ENCODE measurements at places on chromosomes 5 and 9.

DNA sequence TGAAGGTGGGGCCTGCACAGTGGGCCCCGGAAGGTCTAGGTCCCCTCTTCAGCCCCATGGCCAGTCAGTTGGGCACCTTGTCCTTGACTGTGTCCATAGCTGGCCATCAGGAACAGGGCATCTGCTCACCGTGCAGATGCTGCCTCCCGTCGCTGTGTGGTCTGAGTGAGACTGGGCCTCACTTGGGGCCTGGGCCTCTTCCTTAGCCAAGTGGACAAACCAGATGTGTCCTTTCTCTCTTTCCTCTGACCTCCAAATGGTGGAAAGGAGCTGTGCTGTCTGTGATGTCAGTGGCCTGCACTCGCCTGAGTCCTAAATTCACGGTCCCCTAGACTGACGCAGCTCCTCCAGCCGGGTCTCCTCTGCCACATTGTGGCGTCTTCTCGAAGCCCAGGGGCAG, 114.5 kb downstream of the COL5A1 start:
- DNase-seq, result no peak

DNA sequence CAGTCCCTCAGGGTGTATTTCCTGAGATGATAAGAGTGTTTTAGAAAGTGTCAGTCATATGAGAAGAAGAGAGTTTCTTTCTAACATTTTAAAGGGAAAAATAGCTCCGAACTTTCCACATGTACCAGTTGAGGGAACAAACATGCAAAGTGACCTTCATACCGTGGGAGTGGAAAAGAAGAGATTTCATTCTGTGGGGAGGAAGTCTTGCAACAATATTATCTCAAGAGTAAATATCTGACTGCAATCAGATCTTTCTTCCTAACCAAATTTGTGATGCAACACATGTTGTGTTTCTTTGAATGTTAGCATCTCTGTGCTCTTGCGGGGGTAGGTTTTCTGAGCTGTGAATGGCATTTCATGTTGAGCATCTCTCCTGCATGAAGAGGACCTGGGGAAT, 30.6 kb downstream of the ANKRD55 start:
- no peak for DNase-seq

DNA sequence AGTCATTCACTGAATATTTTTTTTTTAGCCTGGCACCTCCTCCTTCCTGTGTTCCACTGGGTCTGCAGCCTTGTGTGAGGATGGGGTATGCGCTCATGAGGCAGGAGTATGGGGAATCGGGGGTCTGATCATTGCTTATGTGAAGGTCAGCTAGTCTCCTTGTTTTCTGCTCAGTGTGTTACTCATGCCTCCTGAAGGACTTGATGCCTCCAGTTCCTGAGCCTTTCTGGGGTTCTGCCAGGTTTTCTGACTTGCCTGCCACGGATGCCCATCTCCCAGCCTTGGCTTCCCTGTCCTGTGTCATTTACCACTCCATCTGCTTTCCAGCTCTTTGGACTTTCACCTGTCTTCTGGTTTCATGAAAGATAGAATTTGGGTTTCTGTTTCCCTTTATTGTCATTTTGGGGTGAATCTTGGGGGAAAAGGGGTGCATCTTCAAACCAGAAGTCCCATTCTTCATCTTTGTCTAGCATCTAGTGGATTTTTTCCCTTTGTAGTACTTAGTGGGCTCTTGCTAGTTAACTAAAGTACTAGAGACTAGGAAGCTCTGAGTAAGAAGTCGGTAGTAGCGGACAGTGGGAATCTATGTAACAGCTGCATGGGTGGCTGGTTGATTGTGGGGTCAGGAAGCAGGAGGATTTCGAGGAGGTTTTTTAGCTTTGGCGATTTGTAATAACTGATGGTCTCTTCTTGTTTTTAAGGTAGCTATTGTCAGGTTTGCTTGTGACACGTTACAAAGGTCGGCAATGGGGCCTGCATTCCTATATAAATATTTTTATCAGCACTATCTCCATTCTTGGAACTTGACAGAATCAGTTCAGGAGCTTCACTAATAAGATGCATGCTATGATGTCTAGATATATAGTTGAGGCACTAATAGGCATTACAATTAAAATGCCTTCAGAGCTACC, 8.2 kb downstream of the OTULIN start:
- no peak for DNase-seq

GRCh38 chr5:178305801-178306200, 73.2 kb upstream of the PHYKPL start:
- DNase-seq, result no peak

DNA sequence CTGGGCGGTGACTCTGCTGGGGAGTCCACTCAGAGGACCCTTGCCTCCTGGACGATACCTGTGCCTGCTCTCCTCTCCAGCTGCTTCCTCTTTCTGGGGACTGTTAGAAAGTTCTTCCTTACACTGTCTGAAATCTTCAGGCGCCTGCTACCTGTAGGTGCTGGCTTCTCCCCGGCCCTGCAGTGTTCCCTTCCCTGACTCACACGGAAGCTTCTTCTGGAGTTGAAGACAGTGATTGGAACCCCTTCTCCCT, 562 bp downstream of the GSN start:
- no peak for DNase-seq

DNA sequence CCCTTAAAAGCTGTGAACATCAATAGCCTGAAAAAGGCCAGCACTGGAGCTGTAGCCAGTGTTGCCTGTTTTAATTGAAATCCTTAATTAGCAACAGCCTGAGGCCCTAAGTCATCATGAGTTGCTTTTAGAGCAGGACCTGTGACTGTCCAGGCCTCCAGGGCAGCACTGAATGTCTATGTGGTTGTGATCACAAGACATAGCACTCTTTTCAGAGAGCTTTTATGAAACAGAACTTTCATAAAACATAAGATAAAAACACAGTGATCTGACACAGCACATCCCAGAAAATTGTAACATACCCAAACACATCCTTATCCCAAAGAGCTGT, 85.5 kb upstream of the MYO10 start:
- DNase-seq, result no peak

DNA sequence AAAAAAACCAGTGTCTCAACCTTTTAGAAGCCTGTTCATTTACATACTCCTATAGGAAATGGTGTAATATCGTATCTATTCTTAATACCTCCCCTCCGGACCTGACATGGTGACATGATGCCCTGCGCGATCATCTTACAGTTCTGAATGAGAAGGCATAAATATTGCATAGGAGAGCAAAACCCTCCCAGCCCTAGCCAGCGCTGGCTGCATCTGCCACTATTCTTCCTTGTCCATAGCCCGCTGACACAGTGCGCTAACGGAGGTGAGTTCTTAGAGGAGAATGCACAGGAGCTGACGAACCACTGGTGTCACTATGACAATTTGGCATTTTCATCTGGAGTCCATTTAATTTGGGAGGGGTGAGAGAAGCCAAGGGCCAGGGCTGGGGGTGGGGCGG, 290.1 kb downstream of the EFNA5 start:
- no peak for DNase-seq

DNA sequence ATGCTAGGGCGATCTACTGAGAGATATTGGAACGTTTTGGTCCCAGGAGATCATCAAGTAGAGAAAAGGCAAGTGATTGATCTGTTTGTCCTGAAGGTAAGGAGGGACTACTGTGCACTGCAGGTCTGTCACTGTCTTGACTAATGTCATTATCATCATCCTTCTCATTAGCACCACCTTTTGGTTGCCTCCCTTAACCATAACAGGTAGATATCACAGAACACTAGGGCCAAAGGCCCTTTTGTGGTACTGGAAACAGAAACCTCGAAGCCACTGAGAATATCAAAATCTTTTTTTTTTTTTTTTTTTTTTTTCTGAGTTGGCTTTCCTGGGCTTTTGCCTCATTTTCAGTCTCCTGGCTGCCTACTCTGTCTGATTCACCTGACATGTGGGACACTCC, 134.0 kb downstream of the KCTD16 start:
- no peak for DNase-seq

- no peak for DNase-seq
Measured at GRCh38 chr5:80884086-80884813, 75.9 kb upstream of the RASGRF2 start.

DNA sequence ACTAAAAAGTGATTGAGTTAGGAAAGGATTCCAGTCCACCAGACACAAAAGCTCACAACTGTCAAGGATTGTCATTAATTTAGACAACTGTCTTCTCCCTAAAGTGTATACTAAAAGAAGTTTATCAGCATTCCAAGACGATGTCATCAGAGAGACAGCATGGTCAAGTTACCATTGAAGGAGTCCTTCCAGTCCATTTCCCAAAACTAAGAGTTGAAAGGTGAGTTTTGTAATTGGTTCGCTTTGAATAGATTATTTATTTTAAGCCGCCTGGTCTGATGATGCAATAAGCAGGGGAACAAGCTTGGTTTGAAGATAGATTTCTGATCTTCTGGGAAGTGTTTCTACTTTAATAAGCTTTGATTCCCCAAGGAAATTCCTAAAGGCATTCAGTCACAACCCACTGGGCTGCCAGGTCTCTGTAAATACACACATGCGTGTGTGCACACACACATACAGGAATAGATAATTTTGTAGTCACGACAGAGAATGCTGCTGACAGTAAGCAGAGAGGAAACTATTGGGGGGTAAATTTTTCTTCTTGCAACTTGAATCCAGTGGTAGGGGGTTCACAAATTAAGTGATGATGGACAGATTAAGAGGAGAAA, 234.8 kb downstream of the PIK3R1 start:
- DNase-seq, result no peak

DNA sequence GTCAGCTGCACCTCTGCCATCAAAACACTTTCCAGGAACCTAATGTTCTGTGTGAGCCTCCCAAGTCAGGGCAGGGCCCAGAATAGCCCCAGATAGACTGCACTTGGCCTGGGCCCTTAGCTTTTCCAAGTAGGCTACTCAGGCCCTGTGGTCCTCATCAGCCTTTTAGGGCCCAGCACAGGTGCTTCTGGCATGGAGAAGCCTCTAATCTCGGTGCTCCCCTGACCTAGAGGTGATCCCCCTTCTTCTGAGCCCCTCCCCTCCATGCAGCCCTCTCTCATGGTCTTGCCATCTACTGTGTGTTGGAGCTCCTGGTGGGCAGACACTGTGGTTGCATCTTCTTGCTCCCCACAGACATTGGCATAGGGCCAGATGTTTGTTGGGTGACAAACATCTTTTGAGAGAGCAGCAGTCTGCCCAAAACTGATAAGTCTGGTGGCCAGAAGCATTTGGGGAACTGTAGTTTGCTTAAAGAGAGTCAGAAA, 28.1 kb downstream of the FRMPD1 start:
- DNase-seq, result no peak

DNA sequence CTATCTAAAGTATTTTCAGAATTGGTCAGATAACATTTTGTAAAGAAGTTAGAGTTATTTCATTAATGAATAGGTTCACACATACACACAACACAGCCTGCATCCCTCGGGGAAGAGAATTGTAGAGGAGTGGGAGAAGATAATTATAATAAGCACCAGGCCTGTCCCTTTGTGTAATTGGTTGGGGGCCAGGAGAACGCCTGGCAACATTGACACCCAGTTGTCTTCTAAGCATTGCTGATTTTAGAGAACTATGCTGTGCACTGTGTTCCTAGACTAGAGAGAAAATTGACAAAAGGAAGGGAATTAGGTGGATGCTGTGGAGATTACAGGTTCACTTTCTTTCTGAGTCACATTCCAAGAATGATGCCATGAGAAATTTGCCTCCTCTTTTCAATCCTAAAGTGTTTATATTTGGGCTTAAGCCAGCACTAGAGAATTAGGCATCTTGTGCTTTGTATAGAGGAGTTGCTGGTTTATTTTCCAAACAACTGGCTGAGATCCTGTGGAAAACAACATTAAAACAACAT, 247.6 kb downstream of the COX7C start:
- DNase-seq, result no peak

DNA sequence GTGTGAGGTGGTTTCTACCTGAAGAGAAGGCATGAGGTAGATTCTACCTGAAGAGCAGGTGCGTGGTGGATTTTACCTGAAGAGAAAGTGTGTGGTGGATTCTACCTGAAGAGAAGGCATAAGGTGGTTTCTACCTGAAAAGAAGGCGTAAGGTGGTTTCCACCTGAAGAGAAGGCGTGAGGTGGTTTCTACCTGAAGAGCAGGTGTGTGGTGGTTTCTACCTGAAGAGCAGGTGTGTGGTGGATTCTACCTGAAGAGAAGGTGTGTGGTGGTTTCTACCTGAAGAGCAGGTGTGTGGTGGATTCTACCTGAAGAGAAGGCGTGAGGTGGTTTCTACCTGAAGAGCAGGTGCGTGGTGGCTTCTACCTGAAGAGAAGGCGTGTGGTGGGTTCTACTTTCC, 192.8 kb downstream of the MED10 start:
- DNase-seq, result no peak

- no peak for DNase-seq
Measured at GRCh38 chr5:54040804-54041203, 269.6 kb downstream of the ARL15 start.

DNA sequence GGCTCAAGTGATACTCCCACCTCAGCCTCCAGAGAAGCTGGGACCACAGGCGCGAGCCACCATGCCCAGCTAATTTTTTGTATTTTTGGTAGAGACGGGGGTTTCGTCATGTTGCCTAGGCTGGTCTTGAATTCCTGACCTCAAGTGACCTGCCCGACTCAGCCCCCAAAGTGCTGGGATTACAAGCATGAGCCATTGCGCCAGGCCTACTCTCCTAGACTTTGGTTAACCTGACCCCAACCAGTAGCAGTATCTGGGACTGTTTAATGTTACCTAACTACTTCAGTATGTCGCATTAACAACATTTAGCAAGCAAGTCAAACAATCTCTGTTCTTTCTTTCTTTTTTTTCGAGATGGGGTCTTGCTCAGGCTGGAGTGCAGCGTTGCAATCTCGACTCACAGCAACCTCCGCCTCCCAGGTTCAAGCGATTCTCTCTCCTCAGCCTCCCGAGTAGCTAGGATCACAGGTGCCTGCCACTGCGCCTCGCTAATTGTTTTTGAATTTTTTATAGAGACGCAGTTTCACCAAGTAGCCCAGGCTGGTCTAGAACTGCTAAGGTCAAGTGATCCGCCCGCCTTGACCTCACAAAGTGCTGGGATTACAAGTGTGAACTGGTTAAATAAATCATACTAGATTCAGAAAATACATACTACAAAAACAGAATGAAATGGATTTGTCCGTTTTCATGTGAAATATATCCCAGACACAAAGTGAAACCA, 2.0 kb downstream of the AK3 start:
- DNase-seq, result no peak

- no peak for DNase-seq
Measured at GRCh38 chr9:14245901-14246525, 67.9 kb downstream of the NFIB start.

- DNase-seq, result no peak
Measured at GRCh38 chr9:121558473-121558872, 58.8 kb upstream of the GGTA1 start.
